ENCODE measurements at places on chromosomes 2 and 18.

DNA sequence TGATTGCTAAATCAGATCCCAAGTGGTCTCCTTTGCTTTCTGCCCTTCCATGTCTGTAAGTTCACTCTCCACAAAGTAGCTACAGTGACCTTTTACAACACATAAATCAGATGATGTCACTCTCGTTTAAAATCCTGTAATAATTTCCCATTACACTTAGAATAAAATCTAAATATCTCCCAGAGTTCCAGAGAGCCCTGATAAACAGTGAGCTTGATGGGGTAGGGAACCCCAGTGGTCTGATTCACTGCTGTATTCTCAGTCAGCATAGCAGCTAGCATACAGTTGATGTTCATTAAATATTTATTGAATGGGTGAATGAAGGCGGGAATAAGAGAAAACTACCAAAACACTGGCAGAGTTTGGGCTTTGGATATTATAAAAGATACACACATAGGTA lies 117.7 kb downstream of the ZAP70 start:
- DNase-seq, result no peak

GRCh38 chr2:120391911-120392665 lies 46.2 kb downstream of the INHBB start:
- no peak for DNase-seq

DNA sequence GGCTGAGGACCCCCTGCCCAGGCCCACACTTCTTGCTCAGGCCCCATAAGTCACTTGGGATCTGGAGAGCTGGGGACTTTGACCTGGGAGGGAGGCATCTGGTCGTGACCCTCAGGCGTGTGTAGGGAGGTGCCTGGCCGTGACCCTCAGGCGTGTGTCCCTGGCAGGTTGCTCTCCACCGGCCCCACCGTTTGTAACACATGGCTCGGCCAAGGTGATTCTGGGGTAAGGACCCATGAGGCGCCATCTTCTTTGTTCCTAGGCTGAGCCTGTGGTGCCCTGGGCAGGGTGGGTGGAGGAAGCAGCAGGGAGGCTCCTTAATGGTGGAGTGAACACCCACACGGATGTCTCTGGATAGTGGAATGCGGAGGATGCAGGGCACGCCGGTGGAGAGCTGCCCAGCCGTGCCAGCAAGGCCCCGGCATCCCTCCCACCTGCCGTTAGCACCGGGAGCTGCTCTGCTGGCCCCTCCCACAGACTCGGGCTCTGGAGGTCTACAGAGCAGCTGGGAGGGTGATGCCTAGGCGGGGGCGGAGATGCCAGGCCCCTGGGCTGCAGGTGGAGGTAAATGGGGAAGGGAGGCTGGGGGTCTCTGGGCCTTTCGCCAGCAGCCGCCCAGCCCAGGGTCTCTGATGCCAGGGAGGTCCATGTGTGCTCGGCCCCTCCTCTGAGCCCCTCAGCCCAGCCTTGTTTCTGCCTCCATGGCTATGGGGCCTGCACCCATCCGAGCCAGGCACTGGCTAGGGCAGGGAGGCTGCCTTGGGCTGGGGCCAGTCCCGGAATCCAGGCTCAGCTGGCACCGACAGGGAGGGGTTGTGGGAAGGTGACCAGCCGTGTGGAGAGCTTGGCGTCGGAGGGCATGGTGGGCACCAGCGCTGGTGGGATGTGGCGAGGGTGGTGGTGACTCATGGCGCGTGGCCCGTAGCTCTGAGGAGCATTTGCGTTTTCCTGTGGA lies 1.1 kb upstream of the GAL3ST2 start:
- no peak for DNase-seq

DNA sequence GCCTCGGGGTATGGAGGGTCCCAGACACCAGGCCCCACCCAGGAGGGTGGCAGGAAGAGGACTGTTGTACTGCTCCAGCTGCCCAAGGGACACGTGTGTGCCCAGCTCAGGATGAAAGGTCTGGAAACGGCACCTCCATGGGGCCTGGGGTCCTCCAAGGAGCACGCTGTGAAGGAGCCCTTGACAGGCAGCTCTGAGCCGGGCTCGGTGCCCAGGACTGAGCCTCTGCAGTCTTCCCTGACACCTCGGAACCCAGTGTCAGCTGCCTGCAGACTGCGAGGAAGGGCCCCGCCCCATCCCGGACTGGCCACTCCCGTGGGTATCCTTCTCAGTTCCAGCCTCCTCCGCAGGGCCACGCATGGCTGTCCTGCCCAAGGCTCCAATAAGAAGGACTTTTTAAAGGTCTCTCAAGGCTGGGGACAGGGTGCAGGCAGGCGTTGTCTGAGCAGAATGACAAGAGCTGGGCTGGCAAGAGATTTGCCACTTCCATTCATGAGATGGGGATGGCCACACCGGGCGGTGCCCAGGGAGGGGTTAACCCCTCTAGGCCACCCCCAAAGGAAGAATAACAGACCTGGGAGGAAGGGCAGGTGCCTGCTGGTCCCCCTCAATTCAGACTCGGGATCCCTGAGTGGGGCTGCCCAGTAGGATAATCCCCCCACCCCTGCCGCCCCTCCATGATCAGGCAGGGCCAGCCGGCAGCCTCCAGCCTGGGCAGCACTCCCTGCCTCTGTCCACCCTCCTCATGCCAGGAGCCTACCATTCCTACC lies 8.9 kb downstream of the ECEL1 start:
- no peak for DNase-seq

DNA sequence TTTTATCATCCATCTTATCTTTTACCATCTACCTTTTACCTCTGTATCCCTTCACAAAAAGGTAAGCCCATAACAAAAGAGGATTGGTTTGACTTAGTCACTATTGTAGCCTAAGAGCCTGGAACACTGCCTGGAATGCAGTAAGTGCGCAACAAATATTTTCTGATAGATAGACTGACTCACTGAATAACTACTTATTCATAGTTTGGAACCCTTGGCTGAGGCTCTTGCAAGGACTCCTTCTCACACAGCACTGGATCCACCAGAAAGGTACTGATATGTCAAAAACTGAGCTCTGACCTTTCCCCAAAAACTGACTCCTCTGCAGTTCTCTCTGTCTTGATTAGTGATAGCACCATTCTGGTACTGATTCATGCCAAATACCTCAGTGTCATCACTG lies 426.7 kb downstream of the SETBP1 start:
- DNase-seq, result no peak

DNA sequence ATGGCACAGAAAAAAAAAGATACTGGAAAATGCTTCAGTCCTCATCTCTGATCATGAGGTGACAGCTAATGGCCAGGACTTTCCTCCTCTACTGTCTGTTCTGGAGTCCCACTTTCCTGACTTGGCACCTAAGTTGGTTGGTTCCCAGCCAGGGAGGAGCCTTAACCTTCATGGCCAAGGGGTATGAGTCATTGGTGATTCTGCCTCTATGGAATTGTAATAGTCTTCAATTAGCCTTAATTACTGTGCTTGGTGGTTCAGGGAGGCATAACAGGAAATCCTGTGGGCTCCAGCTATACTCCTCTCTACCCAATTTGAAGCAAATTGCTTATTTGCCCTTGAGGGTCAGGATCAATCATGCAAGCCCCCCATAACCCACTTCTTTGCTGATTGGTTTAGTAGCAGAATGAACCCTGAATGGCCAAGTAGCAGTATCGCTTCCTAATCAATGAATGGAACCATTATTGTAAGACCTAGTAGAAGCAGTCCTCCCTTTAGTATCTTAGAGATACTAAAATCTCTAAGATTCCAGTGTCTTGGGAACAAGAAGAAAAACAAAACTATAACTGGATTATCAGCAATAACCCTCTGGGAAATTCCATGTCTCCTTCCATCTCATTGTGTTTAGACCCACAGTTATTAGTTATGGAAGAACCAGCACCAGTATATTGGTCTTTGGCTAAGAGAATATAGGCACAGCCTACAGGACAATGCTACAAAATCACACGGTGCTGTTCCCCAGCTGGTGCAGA lies 109.0 kb downstream of the COL6A3 start:
- DNase-seq, result no peak

GRCh38 chr2:238457927-238458324 lies 31.2 kb downstream of the ASB1 start:
- no peak for DNase-seq

DNA sequence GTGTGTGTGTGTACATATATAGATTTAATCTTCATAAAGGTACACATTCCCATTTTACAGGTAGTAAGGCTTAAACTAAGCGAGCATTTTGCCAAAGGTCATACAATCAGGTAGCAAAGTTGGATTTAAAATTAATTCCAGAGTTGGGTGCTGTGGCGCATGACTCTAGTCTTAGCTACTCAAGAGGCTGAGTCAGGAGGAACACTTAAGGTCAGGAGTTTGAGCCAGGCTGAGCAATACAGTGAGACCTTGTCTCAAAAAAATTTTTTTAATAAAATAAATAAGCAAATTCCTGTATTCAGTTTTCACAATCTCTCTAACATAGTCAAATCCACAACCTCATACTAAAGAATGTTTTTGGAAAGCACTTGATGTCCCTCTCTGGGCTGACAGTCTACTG lies 111.5 kb upstream of the LDLRAD4 start:
- no peak for DNase-seq

- DNase-seq, result no peak
These were observed 22.5 kb downstream of the ARHGAP25 start for GRCh38 chr2:68757081-68757480.

GRCh38 chr2:66572391-66572790 lies 137.5 kb downstream of the MEIS1 start:
- DNase-seq, result no peak

- DNase-seq, result no peak
These were observed 6.1 kb downstream of the INO80D start for GRCh38 chr2:206079699-206080465.

- no peak for DNase-seq
These were observed 10.7 kb downstream of the CYRIA start for GRCh38 chr2:16654833-16655444.

GRCh38 chr18:78528411-78529258 lies 451.0 kb upstream of the SALL3 start:
- no peak for DNase-seq

DNA sequence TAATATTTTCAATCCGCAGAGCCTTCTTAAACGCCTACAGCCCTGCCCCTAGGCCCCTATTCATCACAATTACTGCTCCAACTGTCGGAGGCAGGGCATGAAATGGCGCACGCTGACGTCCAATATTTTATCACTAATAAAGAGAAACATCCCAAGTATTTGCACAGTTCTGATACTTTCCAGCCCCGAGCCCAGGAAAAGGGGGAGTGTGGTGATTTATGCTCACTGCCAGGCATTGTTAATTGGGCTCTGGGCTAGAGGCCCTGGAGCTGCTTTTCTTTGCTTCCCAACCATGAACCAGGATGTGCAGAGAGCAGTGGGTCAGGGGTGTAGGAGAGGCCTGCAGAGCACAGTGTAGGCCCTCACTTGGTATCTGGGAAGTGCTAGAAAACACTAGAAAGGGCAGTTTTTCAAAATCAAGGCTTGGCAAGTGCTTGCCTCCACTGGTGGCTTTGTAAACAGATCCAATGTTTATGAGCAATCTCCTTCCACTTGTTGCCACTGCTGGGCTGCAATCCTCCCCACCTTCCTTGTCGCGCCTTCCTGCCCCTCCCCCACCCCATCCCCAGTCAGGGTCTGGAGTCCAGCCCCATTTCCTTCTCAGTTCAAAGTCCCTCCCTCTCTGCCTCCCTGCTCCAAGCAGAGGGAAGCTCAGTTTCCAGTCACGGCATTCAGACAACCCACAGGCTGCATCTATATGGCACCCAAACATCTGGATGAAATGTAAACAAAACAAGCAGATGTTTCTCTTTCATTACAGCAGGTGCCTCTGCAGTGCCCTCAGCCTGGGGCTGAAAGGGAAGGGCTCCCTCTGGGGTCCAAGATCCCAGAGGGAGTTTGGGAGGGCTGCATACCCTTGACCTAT lies 83.9 kb upstream of the PKDCC start:
- DNase-seq, result no peak

- DNase-seq, result no peak
These were observed 24.4 kb upstream of the EMILIN2 start for GRCh38 chr18:2822213-2822921.

- no peak for DNase-seq
These were observed 22.0 kb upstream of the UPP2 start for GRCh38 chr2:158079672-158080071.

DNA sequence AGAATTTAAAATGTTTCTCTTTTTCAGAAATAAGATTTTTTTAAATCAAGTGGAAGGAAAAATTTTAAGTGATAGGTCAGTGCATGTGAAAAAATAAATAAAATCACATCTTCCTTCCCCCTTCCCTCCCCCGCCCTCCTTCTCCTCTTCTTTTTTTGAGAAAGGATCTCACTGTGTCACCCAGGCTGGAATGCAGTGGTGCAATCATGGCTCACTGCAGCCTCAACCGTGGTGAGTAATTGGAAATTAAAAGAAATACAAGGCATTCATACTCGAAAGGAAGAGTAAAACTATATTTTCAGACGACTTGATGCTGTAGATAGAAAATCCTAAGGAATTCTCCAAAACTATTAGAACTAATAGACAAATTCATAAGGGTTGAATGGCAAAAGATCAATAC lies 16.9 kb upstream of the CRACDL start:
- no peak for DNase-seq

GRCh38 chr2:221546505-221547225 lies 25.4 kb downstream of the EPHA4 start:
- no peak for DNase-seq

GRCh38 chr2:135948141-135948540 lies 37.3 kb downstream of the DARS1 start:
- no peak for DNase-seq

GRCh38 chr18:58723810-58724602 lies 52.7 kb downstream of the MALT1 start:
- DNase-seq, result no peak

DNA sequence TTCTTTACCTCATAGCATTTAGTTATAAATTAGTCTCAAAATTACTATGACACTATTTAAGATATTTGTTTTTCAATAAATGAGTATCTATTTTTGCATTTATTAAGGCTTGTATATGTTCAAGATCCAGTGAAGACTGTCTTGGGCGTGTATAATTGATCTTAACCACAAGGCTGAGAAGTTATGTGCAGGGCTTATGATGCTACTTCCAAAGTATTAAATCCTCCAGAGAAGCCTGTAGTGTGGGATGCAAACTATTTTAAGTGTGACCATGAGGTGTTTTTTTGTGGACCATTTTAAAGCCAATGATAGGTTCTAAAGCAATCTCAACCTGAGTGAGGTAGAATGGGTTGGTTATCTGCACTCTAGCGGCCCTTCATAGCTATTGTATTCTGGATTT lies 219.9 kb downstream of the ZNF407 start:
- no peak for DNase-seq

- no peak for DNase-seq
These were observed 29.6 kb upstream of the CABLES1 start for GRCh38 chr18:23105581-23106219.

DNA sequence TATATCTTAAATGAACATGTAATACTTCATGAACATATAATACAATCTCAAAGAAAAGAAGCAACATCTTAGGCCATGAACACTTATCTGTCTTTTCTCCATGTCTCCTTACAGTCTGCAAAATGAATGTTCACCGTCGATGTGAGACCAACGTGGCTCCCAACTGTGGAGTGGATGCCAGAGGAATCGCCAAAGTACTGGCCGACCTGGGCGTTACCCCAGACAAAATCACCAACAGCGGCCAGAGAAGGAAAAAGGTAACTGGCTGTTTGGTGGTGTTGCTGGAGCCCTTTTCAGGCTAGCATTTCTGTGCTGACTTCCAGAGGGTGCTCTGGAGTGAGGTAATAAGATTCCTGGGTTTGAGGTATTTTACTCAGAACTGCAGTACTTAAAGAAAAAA lies 295.9 kb upstream of the EPAS1 start:
- DNase-seq, result no peak
